NCI-H2081 (cell line): ENCODE measurements at places on chromosomes 12 and 14.

DNA sequence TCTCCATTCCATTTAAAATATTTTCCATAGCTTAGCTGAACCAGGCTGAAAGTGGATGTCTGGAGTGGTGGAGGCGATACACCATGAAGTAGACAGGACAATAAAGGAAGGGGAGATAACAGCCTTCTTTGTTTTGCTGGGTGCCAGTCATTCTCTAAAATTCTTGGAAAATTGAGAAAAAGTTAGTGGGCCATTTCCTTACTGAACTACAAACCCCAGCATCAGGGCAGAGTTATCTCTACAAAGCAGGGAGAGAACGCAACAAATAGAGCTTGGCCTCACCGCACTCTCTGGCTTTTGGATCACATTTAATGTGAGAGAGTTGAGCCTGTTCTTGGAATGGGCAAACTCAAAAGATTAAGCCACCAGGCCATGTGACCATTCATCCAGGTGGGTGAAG lies 41.2 kb upstream of the LRRC10 start:
- no peak for DNase-seq

DNA sequence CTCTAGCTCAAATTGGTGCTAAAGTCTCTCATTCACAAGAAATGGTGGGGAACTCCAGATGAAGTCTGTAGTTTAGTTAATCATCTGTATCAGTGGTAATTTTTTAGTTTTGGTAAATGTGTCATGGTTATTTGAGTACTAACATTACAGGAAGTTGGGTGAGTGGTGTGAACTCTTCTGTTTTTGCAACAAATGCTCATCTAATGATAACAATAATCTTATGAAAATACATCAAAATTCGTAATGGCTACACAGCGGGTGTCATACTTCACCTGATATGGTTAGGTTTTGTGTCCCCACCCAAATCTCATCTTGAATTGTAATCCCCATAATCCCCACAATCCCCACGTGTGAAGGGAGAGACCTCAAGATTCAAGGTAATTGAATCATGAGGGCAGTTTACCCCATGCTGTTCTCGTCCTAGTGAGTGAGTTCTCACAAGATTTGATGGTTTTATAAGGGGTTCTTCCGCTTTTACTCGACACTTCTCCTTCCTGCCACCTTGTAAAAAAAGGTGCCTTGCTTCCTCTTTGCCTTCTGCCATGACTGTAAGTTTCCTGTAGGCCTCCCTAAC lies 209.3 kb upstream of the FOXN3 start:
- no peak for DNase-seq

GRCh38 chr14:53814392-53814791 lies 142.2 kb downstream of the BMP4 start:
- DNase-seq, result no peak

DNA sequence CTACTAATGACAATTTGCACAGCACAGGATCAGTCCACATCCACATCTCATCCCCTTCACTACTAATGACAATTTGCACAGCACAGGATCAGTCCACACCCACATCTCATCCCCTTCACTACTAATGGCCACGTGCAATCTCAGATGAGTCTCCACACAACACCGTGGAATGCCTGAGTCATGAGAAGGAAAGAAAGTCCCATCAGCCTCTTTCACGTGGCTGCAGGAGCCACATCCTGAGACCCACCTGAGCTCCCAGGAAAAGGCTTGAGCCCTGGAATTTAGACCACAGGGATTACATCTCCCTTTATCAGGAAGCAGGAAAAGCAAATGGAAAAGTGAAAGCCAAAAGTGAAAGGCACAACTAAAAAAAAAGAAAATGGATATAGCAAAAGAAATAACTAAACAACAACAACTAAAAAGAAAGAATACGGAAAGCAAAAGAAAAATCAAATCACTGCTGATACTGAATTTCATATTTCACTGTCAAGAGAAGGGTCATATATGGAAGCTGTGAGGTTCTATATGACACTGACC lies 1300.5 kb downstream of the TMEM121 start:
- no peak for DNase-seq

GRCh38 chr12:48296586-48297282 lies 54.0 kb downstream of the ZNF641 start:
- no peak for DNase-seq

DNA sequence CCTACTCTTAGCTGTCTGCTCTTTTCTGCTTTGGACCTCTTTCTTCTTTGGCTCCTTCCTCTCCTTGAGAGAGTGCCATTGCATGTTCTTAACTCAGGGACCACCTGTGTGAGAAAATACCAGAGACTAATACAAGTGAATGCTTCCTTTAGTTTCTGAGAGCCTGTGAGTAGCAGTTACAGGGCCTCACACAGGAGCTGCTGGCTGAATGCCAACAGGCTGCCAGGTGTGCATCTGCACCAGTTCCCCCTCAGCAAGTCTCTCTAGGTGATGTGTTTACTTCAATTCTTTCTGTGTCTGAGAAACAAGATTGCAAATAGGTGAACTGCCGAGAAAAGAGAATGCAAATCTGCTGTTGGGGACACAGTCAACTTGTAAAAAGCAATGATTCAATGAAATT lies 108.2 kb downstream of the STXBP6 start:
- DNase-seq, result peak; percentile 67

- no peak for DNase-seq
These were observed 40.2 kb downstream of the TAOK3 start for GRCh38 chr12:118332511-118332910.

GRCh38 chr14:92507174-92507768 lies 6.3 kb upstream of the RIN3 start:
- DNase-seq, result peak; percentile 81

- DNase-seq, result peak; percentile 83
These were observed 11.3 kb downstream of the RAB15 start for GRCh38 chr14:64960762-64961276.

DNA sequence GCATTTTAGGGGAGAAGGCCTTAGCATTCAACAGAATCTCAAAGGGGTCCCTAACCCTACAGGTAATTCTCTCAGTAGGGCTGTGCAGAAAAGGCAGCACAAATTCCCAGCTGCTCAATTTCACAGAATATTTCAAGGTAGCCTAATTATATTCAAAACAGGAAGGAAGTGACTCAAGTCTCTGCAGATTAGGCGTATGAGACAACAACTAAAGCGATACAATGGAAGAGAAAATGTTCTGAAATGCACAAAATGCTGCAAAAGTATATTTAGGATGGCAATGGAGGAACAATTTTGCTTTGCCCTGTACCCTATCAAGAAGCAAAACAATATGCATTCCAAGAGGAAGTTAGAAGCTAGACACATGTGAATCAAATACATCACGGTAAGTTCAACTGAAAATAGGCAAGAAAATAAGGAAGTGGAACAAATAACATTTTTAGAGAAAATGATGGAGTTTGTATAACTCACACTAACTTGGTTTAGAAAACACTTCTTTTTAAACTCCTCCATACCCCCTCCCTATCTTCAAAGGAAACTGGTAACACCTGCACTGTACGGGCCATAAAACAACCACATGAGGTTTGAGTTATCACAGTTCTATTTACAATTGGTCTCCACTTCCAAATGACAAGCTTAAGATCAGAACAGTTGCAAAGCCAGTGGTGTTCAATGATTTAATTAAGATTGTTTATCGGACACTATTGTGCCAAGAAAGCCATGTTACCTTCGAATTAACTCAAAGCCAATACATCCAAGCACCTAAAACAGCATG lies 1.6 kb downstream of the GIT2 start:
- DNase-seq, result peak; percentile 4

DNA sequence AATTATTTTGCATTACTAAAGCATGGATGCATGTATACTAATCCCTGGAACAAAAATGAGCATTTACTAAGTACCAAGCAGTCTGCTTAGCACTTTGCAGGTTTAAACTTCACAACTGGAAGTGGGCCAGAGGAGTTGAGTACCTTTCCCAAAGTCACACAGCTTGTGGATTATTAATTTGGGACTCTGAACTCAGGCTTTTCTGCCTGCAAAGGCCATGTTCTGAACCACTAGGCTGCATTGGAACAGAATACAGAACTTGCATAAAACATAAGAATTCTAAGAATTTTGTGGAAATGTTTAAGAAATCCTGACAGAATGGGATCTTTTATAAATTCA lies 132.9 kb upstream of the AMIGO2 start:
- no peak for DNase-seq

DNA sequence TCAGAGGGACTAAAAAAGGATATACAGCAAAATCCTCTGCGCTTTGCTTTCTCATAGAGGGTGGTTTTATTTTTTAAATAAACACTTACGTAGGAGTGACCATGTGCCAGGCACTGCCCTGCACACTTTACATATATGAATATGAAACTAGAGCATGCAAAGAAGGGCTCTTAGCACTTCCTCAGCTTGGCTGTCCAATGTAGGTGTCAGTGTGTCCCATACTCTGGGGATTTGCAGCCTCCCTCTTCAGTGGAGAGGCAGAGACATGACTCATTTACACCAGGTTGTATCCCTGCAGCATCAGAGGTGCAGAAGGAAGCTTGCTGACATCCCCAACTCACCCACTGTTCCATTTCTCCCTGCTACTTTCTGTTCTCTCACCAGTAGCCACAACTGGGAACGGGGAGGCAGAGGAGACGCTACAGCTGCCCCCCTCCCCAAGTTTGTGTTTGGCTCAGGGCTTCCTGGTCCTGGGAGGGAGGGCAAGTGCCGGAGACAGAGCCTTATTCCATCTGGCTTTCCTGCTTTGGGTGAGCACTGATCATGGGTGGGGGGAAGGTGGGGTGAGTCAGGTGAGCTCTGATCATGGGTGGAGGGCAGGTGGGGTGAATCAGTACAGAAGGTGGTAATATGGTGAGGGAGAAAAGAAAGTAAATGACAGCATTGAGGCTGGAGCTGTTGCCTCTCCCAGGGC lies 4.9 kb upstream of the KRT5 start:
- DNase-seq, result no peak

DNA sequence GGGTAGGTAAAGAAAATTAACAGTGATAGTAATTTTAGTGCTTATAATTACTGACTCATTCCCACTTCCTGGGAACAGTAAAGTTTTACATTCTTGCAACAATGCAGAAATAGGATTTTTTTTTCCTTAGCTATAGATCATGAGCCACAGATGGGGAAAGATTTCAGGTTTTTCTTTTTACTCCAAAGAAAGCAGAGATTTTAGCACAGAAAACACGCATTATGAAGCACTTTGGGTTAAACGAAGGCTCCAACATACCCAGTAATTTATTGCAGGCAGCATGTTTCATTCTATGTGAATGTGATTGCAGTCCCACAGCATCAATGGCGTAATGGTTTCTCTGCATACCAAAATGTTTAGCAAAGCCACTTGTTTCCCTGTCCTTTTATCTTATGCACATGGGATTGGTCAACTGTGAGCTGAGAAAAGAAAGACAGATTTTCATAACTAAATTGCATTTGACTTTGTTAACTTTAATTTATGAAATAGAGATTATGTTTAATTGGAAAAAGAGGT lies 124.6 kb upstream of the E2F7 start:
- DNase-seq, result no peak

- no peak for DNase-seq
These were observed 414.4 kb downstream of the FUT8 start for GRCh38 chr14:65826946-65827345.

GRCh38 chr12:47982311-47982710 lies 18.9 kb downstream of the TMEM106C start:
- DNase-seq, result no peak

- no peak for DNase-seq
These were observed 57.3 kb downstream of the FLRT2 start for GRCh38 chr14:85587151-85587711.

- no peak for DNase-seq
These were observed 170.9 kb upstream of the BMP4 start for GRCh38 chr14:54127526-54127925.

DNA sequence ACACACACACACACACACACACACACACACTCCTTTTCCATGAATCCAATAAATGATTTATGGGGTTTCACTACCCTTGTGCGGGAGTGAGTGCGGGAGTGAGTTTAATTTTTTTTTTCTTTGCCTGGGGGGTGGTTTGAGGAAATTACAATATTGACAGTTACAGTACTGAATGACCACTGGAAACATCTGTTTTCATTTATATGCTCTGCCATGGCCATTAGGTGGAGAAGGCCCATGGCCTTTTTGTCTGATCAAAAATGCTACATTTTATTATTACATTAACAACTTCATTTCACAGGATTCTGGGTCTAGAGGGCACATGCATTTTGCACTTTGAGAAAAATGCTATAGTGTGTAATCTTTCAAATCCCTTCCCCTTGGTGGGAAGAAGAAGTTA lies 5.9 kb downstream of the TBX3 start:
- no peak for DNase-seq

GRCh38 chr14:104624939-104625338 lies 20.4 kb upstream of the TMEM179 start:
- no peak for DNase-seq

DNA sequence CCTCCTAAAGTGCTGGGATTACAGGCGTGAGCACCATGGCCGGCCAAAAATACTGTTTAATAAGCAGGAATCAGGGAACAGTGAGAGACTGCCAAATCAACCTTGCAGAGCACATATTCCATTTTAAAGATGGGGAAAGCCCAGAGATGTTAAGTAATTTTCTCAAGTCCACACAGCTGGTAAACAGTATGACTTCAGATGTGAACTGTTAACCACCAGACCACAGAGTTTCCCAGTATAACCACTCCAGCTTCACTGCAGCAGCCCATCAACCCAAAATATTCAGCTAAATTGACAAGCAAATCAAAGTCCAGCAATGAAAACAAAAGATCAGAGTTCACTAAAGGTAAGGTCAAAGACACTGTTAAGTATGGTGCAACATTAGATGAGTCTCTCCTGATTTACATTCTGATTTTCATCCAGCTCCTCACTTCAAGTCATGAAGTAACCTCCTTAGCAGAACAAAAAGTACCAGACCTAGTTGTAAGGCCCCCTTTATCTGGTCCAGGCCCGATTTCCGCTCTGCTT lies 82.1 kb downstream of the TRAFD1 start:
- no peak for DNase-seq

GRCh38 chr12:57603815-57604453 lies 690 bp upstream of the DTX3 start:
- no peak for DNase-seq

DNA sequence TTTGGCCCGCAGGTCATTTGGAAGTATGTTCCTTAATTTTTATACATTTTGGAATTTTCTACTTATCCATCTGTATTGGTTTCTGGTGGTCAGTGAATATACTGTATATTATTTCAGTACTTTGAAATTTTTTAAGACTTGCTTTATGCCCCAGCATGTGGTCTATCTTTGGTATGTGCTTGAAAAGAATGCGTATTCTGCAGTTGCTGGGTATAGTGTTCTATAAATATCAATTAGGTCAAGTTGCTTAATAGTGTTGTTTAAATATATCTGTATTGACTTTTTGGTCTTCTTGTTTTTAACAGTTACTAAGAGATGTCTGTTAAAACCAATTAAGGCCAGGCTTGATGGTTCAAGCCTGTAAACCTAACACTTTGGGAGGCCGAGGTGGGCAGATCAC lies 21.7 kb upstream of the SIX1 start:
- no peak for DNase-seq
